NCI-H510A (cell line): ENCODE measurements at places on chromosomes 4 and X.

- DNase-seq: no peak
Observed at GRCh38 chrX:29297171-29297800, 710.0 kb downstream of the IL1RAPL1 start.

- DNase-seq: peak; percentile 0
Observed at GRCh38 chr4:170589597-170590191, 499.9 kb upstream of the AADAT start.

DNA sequence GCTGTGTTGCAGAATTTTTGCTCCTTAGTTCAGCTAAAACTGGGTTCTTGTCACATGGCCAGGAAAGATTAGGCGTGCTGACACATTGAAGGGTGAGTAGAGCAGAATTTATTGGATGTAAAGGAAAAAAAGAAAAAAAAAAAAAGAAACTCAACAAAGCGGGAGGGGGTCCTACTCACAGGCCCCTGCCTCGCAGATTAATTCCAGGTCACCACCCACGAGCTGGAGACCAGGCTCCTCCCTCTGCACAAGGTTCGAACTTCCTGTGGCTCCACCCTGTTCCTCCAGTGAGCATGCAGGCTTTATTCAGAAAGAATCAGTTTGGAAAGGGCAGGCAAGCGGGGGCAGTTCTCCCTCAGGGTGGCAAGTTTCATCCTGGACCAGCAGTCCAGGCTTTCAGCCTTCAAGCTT lies 17.1 kb downstream of the MGST2 start:
- DNase-seq: no peak

DNA sequence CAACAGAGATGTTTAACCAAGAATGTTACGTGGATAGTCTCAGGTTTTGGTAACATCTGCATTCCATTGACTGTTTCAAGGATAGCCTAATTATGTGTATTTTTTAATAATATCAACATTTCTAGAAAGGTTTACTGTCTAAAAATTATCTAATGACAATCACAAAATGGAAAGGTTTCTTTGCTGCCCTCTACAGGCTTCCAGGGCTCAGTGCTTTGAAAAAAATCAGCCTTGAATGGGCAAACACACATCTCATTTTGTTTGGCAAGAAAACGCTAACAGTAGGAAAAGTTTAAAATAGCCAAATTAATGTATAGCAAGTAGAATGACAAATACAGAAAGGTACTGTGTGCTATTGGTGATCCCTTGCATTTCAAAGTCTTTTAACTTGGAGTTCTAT lies 223.4 kb upstream of the PRPS2 start:
- no peak for DNase-seq

- DNase-seq: no peak
Observed at GRCh38 chr4:98605216-98605615, 53.2 kb downstream of the TSPAN5 start.

GRCh38 chrX:30573125-30573524 lies 4.4 kb downstream of the TASL start:
- no peak for DNase-seq

DNA sequence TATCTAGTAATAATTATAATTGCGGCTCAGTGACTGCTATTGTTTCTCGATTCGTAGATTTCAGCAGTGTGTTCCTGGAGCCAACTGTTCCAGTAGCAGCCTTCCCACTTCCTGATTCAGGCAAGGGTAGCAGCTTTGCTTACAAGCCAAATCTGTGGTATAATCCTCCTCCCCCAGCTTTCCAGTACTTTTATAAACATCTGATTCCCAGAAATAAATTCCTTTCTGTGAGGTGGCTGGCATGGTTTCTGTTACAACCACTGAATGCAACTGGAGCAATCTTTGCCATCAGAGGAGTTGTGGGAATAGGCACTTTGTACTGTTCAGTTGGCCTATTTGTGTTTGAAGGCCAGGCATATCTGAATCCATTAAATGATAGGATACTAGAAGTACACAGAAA lies 80.0 kb downstream of the GLRA3 start:
- DNase-seq: no peak
